ENCODE measurements at places on chromosomes 16 and 17. TPM values are rescaled to one million over a fixed set of nuclear protein-coding genes. Genes with fewer than 3 reads are reported as not detected.

Gene SCGB1C2
- not detected for total RNA-seq

Gene CCL8
- total RNA-seq: not detected

Gene CA5A
- total RNA-seq: not detected

Gene SLC5A11
- not detected for total RNA-seq

Gene GJC1
- 10.2 TPM for total RNA-seq

Gene TBKBP1
- total RNA-seq: 8.7 TPM

Gene TAC4
- not detected for total RNA-seq

Gene UBALD1
- total RNA-seq: 3.9 TPM
